Stimulated activated CD4-positive, alpha-beta T cell treated with anti-CD3 and anti-CD28 coated beads, TNF-alpha, amount 100 ng/mL, for 4 hours (primary cell): ENCODE measurements at places on chromosomes 12 and 14.

- no peak for DNase-seq
Observed at GRCh38 chr12:25189656-25190055, 5.3 kb downstream of the DNAI7 start.

DNA sequence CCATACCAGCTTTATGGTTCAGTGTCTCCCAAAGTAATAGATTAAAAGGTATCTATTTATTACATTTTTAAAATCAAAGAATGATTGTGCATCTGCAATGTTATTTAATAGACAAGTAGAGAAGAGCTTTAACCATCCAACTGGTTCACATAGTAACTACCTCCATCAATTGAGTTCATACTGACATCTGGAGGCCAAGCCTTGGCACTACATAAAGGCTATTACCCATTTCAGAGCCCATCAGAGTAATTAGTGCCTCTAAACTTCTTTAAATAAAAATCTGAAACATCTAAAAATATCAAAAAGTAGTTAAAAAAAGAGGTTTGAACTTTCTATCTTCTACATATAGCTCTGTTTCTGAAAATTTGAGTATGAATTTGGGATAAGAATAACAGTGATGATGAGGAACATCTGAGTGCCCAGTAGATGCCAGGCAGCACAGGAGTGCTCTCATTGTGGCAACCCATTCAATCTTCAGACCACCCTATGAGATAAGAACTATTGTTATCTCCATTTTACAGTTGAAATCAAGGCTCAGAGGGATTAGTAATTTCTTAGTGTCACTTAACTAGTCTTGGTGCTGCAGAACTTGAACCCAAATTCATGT, 132.9 kb upstream of the DAAM1 start:
- no peak for DNase-seq

- no peak for DNase-seq
Observed at GRCh38 chr12:52644078-52644415, 8.0 kb downstream of the KRT2 start.

DNA sequence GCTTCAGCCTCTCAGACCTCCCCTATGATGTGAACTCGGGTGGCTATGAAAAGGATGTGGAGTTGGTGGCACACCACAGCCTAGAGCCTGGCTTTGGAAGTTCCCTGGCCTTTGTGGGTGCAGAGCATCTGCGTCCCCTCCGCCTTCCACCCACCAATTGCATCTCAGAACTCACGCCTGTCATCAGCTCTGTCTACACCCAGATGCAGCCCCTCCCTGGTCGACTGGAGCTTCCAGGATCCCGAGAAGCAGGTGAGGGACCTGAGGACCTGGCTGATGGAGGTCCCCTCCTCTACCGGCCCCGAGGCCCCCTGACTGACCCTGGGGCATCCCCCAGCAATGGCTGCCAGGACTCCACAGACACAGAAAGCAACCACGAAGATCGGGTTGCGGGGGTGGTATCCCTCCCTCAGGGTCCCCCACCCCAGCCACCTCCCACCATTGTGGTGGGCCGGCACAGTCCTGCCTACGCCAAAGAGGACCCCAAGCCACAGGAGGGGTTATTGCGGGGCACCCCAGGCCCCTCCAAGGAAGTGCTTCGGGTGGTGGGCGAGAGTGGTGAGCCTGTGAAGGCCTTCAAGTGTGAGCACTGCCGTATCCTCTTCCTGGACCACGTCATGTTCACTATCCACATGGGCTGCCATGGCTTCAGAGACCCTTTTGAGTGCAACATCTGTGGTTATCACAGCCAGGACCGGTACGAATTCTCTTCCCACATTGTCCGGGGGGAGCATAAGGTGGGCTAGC, 7.0 kb upstream of the RPS26 start:
- no peak for DNase-seq

DNA sequence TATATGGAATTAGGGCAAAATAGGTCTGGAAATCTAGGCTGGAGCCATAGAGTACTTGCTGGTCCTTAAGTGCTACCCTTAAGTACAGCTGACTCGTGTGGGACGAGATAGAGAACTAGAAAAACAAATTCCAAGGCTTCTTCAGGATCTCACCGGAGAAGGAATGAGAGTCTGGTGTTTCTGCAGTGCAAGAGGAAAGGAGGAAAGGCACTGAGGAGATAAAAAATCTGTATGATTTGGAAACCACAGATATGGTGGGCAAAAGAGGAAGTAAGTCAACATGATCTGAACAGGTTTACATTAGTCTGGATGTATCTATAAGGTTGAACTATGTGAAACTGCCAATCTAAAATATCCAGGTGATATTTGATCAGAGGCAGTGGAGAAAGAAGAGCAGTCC, 134.4 kb upstream of the SOX5 start:
- no peak for DNase-seq

DNA sequence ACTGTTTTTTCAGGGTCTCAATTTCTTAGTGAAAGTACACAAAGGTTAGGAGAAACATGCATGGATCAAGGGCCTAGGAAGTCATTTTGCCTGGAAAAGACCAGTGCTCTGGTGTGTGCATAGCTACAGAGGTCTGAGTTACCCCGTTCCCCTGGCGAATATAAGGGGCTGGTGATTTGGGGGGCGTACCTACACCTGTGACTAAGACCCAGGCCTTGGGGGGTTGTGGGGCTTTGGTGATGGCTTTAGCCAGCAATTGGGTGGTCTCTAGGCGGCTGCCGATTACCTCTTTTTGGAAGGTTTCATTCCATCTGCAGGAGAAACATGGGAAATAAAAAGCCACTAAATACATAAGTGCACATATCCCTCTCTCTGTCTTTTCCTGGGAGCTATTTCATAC, 1.1 kb downstream of the SDR39U1 start:
- DNase-seq, result no peak

- no peak for DNase-seq
Observed at GRCh38 chr14:27410981-27411380, 813.1 kb upstream of the NOVA1 start.

GRCh38 chr14:64061706-64062105, 208.9 kb downstream of the SYNE2 start:
- no peak for DNase-seq

GRCh38 chr14:60014402-60014801, 77.3 kb upstream of the PCNX4 start:
- no peak for DNase-seq

- DNase-seq, result no peak
Observed at GRCh38 chr12:10802587-10802986, at the start of gene TAS2R7. TAS2R7 (minus strand) TSS chr12:10802627; CDS start chr12:10802570, 57 bp downstream.

DNA sequence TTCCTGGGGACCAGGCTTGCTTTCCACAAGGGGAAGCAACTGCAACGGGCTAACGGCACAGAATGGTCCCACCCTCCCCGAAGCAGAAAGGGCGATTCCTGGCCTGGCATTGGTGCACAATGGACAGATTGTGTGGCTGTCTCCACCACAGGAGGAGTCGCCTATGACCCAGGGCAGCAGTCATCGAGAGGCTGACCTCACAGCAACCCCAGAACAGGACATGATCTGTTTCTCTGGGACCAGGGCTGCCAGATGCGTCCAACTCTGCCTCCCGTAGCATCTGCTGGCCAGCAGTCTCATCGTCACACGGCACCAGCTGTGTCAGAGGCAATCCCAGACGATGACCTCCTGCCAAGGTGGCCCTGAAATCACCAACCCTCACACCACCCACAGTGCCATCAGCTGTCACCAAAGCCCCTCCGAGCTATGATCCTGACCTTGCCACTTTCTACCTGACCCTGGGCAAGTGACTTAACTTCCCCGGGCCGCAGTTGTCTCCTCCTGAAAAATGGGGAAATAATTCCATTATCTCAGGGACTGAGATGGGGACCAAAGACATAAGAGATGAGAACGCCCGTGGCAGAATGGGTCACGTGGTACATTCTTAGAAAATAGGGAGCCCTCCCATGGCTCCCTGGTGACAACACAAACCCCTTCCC, 86.7 kb downstream of the CHGA start:
- no peak for DNase-seq

- no peak for DNase-seq
Observed at GRCh38 chr14:103301512-103302354, 32.3 kb upstream of the EIF5 start.

DNA sequence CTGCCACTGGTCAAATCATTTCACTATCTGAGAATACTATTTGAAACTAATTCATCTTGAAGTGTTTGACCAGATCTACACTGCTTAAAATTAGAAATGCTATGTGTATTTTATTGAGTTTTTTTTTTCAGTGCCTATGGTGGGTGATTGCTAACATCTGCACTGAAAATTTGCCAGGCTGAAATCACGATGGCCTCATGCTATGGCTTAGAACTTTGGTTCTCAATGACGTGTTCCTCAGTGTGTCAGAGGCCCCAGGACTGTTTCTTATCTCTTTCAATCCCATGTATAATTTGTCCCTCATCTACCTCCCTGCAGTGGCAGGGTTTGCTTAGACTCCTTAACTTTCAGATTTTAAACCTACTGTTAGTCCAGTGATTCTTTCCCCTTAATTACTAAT, 36.2 kb upstream of the NKX2-8 start:
- DNase-seq, result no peak

DNA sequence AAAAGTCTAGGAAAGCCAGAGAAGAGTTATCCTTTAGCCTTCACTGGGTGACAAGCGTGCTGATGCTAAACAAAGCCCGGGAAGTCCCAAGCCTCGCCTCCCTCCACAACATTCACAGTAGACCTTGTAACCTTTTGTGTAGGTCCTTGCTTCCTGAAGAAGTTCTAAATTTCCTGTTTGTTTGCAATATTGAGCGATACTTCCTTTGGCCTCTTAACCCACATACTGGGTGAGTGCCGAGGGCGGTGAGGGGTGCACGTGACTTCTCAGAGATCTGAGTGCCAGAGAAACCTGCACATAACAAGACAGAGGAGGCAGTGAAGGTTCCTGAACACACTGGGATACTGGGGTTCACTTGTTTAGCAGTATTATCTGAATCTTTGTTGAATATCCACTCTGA, 134.3 kb downstream of the PLXNC1 start:
- no peak for DNase-seq

- no peak for DNase-seq
Observed at GRCh38 chr14:91998667-91999570, 40.9 kb downstream of the TRIP11 start.

GRCh38 chr14:23916446-23916845, 37.1 kb upstream of the DHRS4 start:
- DNase-seq, result no peak

GRCh38 chr14:94925416-94926173, 155.7 kb upstream of the GSC start:
- no peak for DNase-seq

- no peak for DNase-seq
Observed at GRCh38 chr14:29301571-29301970, 535.0 kb downstream of the FOXG1 start.

DNA sequence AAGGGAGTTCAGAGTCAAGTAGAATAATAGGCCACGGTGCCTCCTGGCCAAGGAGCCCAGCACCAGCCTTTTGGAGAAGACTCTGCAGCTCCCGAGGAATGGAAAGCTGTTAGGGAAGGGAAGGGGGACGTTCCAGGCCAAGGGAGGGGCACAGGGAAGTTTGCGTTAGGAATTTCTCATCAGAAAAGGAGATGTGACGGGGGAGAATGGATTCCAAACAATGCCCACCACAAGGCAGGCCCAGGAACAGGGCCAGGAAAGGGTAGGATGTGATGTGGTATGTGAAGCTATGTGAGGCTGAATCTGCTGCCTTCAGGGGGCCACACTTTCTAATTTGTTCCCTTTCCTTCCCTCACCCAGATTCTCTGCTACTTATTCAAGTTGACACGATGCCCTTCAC, 46.0 kb downstream of the DGLUCY start:
- no peak for DNase-seq

DNA sequence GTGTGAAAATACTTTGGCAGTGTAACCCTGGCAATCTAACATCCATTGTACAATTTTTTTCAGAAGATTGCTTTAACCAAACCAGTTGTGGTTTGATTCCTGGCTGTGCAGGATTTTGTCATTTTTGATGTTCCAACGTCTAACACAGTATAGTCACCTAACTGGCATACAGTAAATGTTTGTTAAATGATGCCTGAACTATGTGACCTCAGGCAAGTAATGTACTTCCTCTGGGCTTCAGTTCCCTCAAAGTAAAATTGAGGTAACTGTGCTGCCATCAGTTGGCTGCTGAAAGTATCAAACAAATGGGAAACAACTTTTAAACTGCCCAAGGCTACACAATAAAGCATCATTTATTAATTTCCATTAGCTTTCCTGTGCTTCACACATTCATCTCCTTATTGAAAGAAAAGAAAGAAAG, 4.3 kb downstream of the TM7SF3 start:
- DNase-seq, result no peak

GRCh38 chr14:97490521-97491070, 693.4 kb downstream of the VRK1 start:
- DNase-seq, result no peak

DNA sequence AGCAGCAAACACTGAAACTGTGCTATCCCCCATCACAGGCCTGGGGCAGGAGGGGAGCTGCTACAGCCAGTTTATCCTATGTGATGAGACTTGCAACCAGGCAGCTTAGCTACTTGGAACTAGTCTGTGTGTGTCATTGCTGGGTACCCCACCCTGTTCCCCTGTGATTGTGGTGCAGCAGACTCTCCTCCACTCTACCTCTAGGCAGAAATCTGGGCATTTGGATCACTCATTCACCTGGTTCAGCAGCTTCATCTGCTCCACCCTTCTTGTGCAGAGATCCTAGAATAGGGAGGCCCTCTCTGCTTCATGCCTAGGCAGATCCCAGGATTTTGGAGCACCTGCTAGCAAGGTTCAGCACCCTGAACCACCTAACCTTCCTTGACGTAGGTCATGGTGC, 8.8 kb downstream of the TAS2R13 start:
- no peak for DNase-seq

- no peak for DNase-seq
Observed at GRCh38 chr14:99885649-99885958, 92.4 kb downstream of the EML1 start.

DNA sequence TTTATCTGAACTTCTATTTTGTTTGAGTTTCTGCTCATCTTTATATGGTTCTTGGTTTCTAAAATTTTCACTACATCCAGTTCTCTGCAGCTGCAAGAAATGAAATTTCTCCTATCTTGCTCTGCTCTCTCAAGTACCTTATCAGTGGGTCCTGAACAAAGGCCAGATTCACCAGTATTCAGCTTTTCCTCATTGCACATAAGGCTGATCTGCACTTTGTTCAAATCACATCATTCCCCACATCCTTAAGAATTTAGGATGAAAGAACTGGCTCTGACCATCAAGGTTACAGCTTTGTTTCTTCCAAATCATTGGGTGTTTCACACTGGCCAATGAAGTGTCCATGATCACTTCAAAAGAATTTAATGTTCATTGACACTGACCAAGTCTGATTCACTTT, 211.4 kb downstream of the GRIN2B start:
- no peak for DNase-seq

- DNase-seq, result no peak
Observed at GRCh38 chr12:103897316-103897715, 32.9 kb upstream of the HSP90B1 start.

DNA sequence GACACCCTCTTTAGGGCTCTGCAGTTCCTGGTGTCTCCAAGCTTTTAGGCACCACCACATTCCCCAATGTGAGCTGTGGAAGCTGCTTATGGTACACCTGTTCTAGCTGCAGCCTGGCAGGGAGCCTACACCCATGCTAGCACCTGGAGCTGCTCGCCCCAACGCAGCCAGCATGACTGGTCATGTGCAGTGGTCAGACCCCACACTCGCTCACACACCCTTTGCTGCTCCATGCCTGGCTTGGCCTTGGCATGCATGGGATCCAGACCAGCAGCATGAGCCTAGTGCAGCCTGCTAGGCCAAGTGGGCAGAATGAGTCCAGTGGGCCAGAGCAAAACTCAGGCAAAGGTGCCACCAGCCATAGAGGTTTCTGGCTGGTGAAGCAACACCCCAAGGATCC, 86.4 kb upstream of the OSBPL8 start:
- DNase-seq, result no peak
